ENCODE measurements at places on chromosomes 12 and 14.

GRCh38 chr14:100536121-100536510, 51.1 kb downstream of the BEGAIN start:
- DNase-seq = no peak

DNA sequence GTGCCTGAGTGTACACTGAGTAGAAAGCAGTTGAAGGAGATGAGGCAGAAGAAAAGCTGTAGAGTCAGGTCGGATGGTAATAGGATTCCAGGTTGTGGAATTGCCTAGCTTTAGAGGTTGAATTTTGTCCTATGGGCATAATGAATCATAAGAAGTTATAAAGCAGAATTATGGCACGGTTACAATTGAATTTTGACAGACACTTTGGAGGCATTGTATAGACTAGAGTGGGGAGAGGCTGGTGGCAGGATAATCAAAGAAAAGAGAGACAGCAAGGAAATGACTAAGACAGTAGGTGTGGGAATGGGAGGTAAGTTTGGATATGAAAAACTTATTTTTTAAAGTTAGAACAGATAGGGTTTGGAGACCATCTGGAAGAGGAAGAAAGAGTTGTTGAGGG, 102.6 kb downstream of the NTN4 start:
- no peak for DNase-seq

DNA sequence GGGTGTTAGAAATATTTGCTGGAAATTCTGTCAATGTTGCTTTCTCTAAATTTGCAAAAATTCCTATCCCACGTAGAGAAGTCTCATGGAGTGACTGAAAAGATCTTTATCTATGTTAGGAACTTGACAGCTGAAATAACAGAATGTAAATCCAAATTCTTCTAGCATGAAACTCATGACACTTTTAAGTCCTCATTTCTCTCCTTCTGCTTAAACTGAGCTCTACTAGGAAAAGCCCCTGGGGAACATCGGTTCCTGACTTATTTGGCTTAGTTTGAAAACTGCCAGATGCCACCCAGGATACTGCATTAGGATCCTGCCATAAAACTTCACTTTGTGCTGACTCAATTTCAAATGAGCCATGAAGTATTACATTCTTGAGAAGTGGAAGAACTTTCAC, 426.0 kb downstream of the GALC start:
- DNase-seq = no peak

- DNase-seq = no peak
Measured at GRCh38 chr12:14578646-14579045, 11.0 kb upstream of the PLBD1 start.

GRCh38 chr14:80615831-80616230, 325.7 kb downstream of the CEP128 start:
- no peak for DNase-seq

DNA sequence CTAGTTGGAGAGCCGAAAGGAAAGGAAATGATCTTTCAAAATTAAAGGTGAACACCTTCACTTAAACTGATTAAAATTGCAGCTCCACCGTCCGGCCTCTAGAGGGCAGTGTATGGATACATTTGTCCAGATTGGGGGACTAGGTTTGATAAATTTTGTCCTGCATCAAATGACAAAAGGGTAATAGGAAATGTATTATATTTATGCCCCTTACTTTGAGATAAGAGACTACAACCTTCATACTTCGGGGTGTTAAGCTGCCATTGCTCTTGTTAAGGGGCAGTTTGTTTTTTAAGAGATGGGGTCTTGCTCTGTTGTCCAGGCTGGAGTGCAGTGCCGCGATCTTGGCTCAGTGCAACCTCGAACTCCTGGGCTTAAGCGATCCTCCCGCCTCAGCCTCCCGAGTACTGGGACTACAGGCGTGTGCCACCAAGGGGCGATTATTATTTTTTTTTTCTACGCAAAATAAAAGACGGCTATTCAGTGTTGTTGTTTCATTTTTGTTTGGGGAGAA, 818 bp upstream of the SUOX start:
- DNase-seq = peak; percentile 22

GRCh38 chr14:73759183-73759713, 45.1 kb upstream of the PNMA1 start:
- no peak for DNase-seq

GRCh38 chr12:108282676-108283075, 56.4 kb downstream of the CMKLR1 start:
- no peak for DNase-seq

GRCh38 chr12:102356690-102357089, 123.7 kb downstream of the IGF1 start:
- DNase-seq = no peak

Data from anterior cingulate cortex (tissue), 58 donors.